ENCODE measurements at places on chromosomes 16 and 17.

DNA sequence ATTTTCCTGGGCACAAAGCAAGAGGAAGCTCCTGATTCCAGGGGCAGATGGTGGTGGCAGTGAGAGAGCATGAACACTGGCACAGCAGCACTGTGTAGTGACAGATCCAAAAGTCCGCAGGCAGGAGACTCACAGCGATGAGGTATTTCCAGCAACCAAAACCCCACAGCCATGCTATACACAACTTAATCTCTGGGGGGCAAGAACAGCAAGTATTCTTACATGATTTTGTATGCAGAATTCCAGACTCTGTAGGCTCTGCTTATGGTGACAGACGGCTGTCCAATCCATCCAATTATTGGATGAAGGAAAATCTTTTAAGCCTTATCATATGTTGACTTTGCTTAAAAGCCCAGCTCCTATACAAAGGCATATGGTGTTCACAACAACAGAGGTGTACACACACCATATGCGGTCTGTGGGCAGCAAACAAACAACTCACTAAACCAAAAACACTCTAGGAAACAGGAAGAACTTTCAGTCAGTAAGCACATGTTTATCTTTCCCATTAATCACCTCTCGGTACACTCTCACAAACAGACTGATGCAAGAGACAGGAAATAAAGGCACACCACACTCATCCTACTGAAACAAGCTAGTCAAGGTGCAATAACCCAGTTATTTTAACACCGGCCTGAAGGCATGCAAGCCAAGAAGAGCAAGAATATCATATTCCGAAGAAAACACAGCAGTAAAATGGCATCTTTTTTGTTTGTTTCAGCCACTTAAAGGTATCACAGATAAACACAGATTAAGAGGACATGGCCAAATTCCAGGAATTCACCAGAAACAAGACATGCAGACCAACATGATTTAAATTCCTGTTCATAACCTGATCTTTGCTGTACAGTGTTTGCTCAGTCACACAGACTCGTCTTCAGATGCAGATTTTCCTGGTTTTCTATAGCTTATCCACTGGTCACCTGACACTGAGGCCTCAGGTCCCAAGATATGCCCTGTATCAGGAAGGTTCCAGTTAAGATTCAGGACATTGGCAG is 47.8 kb downstream of the ERN1 start:
- peak; percentile 89 for DNase-seq

DNA sequence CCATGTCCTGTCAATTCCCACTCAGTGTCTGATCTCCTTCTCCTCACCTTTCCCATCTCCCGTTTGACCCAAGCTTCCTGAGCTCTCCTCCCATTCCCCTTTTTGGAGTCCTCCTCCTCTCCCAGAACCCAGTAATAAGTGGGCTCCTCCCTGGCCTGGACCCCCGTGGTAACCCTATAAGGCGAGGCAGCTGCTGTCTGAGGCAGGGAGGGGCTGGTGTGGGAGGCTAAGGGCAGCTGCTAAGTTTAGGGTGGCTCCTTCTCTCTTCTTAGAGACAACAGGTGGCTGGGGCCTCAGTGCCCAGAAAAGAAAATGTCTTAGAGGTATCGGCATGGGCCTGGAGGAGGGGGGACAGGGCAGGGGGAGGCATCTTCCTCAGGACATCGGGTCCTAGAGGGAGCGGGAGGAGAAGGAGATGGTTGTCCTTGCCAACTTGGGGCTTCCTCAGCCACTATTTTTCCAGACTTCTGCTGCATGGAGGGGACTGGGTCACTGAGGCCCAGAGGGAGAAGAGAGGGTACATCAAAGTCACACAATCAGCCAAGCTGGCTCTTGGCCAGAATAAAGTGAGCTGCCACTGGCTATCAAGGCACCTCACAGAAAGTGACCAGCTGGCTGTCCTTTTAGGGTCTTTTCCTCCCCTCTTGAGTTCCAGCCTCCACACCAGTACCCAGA is 1.9 kb upstream of the TBC1D10B start:
- DNase-seq: no peak

- DNase-seq: no peak
Measured at GRCh38 chr17:62126292-62126691, 61.2 kb upstream of the MED13 start.

GRCh38 chr17:34624767-34625383 is 45.5 kb downstream of the TMEM132E start:
- DNase-seq: no peak

DNA sequence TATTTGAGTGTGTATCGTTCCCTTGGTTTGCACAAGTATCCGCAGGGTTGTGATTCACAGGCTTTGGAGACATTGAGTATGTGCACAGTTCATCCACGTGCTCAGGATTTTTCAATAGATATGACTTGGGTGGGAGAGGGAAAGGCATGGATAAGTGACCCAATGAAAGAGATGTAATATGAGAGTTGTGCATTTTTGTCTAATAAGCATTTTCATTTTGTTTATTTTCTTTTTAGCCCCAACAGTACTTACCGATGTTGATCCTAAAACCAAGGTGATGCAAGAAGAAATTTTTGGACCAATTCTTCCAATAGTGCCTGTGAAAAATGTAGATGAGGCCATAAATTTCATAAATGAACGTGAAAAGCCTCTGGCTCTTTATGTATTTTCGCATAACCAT is 14.5 kb downstream of the ALDH3A2 start:
- DNase-seq: no peak

DNA sequence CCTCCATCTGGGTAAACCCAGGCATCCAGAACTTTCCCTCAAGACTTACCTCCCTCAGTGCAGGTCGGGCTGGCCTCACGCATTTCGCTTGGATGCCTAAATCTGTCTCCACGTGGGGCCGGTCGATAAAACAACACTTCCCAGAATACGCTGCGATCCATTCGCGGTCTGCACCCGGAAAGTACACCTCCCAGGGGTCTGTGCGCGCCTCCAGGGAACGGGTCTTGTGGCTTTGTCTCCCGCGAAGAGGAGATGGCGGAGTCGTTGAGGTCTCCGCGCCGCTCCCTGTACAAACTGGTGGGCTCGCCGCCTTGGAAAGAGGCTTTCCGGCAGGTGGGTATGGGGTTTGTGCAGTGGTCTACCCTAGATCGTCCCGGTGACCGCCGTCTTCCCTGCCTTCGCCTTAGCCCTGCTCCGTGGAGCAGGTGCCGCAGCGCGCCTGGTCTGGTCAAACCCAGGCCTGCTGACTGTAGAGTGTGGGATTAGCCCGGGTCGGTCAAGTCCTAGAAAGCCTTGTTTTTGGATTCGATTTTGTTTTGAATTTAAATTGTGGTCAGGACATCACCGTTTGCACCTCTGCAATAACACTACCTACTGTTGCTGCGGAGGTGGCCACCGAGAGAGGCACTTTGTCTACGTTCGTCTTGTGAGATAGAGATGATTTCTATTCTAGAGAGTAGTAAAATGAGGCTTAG is at the start of gene RPAIN:
TSS of gene RPAIN (plus strand) at position 224 of the 695 bp plus-strand sequence. CDS start at position 253, 29 bp downstream.
- peak; percentile 74 for DNase-seq
